Osteocyte (in vitro differentiated cells): ENCODE measurements at places on chromosomes 1 and 21. TPM values are rescaled to one million over a fixed set of nuclear protein-coding genes. Genes with fewer than 3 reads are reported as not detected.

DNA sequence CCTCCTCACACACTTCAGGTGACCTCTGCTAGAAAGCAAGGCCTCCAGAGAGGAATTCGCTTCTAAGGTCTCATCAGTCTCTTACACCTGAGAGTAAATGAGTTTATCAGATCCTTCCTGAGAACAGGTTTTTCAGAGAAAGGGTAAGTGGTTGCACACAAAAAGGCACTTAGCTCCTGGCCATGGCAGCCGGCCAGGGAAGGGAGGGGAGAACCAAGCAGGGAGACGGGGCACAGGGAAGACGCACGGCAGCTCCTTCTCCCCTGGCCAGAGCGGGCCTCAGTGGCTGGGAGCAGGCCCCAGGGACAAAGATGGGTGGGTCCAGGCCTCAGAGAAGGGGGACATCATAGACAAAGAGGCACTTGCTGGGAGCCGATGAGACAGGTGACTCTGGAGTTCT is 3.6 kb upstream of the TNNT2 start:
- DNase-seq: no peak
- H3K4me3 ChIP-seq: no peak overlapping the region
- H3K4me1 ChIP-seq: peaks cover 35% of the 10 kb centered on the region
- H3K36me3 ChIP-seq: no peaks in the 10 kb centered on the region

DNA sequence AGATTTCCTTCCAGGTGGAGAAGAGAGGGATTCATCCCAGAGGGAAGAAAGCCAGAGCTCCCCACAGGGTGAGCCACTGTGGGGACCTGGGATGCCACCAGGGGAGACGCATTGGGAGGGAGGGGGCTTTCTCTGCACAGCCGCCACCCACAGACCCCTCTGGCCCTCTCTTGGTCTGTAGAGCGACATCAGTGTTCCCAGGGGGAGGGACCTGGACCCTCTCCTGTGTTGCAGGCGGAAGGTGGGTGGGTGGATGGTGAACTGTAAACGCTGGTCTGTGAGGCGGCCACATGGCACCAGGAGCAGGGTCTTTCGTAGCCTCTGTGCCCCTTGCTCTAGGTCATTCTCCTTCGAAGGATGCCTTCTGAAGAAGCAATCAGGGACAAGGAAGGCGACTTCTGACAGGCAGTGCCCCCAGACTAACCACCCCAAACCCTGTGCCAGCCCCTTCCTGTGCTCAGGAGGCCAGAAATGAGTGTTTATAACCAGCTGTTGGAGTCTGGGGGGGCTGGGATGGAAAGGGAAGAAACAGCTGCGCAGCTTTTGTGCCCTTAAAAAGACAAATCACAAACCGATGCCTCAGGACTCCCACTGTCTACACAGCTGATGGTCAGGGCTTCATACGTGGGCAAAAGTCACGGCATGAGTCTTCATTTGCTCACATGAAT is 121.4 kb upstream of the ZBTB40 start:
- no peaks in the 10 kb centered on the region for H3K4me1 ChIP-seq
- peaks cover 24% of the 10 kb centered on the region for H3K27me3 ChIP-seq
- DNase-seq: no peak
- H3K27ac ChIP-seq: no peak overlapping the region
- H3K36me3 ChIP-seq: no peaks in the 10 kb centered on the region

- no peak for DNase-seq
- no peak within 1 kb of the TSS for H3K4me3 ChIP-seq
- H3K36me3 ChIP-seq: no peaks in the 10 kb centered on the region
- H3K4me1 ChIP-seq: peaks cover 4% of the 10 kb centered on the region
- H3K27me3 ChIP-seq: peaks cover 70% of the 10 kb centered on the region
- no peak within 1 kb of the TSS for H3K27ac ChIP-seq
These were observed at the start of gene SLC30A2 for GRCh38 chr1:26045722-26046245. TSS of gene SLC30A2 (minus strand) at chr1:26046118. CDS start at chr1:26045896, 222 bp downstream.

The FCER1G gene
- total RNA-seq: not detected in 2 replicates

The KIF14 gene
- 2.6 and 2.8 TPM in 2 replicates for total RNA-seq
